ENCODE measurements at places on chromosomes 4 and X.
A peak's percentile ranks its signal among the peaks of the same experiment; 100 is the strongest.

DNA sequence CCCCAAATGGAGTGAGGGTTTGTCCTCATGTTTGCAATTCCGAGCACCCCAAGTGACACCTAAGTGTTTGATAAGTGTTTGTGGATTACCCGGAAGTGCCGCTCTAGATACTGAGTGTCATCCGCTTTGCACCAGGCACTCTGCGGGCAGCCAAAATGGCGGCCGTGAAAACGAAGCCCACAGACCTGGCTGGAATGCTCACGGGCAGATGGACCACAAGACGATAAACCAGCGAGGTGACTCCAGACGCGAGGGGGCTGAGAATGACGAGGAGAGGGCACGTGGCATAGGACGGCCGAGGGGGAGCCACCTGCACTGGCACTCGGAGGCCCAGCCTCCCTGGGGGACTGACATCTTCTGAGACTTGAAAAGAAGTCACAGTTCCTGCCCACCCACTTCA lies 51.0 kb downstream of the PPP2R2C start:
- DNase-seq: no peak

DNA sequence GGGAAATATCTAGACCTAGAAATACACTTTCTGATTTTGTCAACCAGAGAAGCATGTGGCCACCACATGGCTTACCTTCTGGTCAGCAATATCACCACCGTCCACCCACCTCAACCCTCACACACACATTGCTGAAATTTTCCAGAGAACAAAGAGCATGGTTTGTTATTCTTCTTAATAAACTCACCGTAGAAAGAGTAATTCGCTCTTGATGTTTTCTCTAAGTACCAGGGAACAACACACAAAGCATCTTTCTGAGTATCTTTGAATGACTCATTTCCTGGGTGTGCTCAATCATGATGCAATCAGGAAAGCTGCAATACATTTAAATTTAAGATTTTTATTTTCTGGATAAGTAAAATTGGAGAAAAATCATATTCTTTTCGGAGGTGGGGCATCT lies 24.7 kb upstream of the LRAT start:
- DNase-seq: no peak

- no peak for DNase-seq
Observed at GRCh38 chr4:52936729-52937128, 74.6 kb downstream of the RASL11B start.

GRCh38 chr4:112521123-112522023 lies 5.4 kb upstream of the NEUROG2 start:
- no peak for DNase-seq

GRCh38 chr4:10129196-10130177 lies 12.9 kb upstream of the WDR1 start:
- DNase-seq: no peak

- no peak for DNase-seq
Observed at GRCh38 chr4:141705747-141706377, 69.5 kb downstream of the IL15 start.

DNA sequence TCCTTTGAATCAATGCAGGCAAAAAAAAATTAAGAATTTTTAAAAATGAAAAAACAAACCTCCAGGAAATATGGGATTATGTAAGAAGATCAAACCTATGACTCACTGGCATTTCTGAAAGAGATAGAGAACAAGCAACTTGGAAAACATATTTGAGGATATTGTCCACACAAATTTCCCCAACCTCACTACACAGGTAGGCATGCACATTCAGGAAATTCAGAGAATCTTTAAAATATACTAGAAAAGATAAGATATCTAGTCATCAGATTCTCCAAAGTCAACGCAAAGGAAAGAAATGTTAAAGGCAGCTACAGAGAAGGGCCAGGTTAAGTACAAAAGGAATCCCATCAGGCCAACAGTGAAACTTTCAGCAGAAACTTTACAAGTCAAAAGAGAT lies 85.6 kb downstream of the ANTXR2 start:
- DNase-seq: no peak

DNA sequence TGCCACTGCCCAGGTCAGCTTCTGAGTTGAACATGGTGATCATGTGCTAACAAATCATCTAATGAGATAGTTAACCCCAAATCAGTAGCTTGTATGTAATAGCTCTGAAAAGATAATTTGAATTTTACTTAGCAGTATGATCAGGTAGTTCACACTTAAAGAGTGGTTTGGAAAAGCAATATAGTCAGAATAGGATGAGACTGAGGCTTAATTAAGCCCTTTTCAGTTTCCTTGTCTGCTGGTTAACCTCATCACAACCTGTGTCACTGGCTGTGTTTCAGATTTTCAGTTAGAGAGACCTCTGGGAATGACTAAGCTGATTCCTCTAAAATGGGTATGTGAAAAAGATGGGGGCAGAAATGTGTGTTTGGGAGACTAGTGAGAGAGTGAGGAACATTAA lies 38.1 kb downstream of the GPR174 start:
- peak; percentile 13 for DNase-seq

DNA sequence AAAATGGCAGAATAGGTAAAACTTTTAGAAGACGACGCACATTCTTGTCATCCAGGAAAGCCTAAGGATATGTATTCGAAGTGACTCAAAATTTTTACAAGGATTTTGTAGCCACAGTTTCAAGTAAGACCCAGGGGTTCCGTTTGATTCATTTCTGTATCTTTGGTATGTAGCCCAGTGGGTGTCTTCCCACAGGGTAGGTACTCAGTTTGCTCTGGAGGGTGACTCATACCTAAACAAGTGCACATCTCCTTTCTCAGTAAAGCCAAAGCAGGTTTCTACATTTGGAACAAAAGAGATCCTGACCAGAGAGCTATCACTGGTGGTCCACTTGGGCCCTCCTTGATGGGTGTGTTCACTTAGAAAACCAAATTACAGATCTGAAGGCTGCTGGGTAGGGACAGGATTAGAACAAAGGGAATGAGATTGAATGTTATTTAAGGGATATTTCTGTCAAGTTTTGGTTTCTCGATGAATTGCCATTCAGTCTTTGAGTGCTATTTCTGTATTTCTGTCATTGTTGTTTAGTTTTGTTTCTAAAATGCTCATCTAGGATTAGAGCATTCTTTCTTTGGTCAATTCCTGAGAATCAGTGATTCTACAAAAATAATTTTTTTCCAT lies 56.1 kb downstream of the PLS3 start:
- DNase-seq: no peak

DNA sequence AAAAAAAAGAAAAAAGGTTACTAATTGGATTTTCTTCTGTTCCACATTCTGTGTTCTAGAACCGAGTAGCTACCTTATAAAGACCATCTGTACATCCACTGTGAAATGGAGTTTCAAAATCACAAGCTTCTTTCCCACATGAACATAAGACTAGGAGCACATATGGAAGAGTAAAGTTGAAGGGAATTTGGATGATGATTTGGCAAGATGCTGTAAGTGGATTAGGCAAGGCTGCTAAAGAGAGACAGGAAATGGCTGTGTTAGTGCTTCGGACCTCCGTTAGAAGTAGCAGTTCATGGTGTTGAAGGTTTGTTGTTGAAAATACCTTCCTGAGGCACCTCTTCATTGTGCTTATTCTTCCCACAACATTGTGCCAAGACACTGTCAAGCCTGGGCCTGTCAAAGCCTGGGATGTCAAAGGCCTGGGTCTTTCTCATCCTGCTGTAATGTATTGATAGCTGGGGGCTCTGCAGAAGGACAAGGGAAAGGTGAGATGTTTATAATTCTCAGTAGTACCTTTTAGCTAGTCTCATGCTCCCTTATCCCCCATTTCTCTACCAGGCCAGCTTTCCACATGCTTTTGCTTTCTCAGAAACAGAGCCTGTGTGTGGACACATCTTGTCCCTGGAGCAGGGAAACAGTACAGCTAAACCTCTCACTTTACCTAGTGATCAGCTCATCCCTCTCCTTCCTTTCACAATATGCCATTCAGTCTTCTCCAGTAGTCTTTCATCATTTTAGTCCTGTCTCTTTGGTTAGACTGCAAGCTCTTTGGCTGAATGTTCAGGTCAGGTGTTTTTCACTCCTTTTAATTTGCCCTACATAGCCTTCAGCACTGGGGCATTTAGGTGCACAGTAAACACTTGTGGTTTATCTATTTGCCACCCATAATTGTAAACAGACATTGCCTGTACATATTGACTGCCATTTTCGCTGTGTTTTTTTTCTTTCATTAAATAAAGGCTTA lies 37.9 kb upstream of the CYP2U1 start:
- DNase-seq: no peak

DNA sequence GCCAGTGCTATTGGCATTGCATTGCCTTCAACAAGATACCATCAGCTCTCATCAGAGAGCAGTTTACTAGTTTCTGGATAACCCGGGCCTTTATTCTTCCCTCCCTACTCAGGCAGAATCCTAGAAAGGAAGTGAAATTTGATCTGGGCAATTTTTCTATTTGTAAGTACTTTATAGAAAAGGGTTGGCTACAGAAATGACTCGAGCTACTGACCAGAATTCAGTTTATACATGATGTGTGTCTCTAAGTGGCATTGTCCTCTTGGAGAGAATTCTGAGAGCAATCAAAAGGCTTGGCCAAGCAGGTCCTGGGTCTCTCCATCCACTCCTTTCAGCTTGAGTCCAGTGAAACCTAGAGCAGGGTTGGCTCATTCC lies 192.7 kb upstream of the LEF1 start:
- DNase-seq: no peak

- DNase-seq: no peak
Observed at GRCh38 chr4:109979920-109980717, 67.4 kb downstream of the EGF start.

DNA sequence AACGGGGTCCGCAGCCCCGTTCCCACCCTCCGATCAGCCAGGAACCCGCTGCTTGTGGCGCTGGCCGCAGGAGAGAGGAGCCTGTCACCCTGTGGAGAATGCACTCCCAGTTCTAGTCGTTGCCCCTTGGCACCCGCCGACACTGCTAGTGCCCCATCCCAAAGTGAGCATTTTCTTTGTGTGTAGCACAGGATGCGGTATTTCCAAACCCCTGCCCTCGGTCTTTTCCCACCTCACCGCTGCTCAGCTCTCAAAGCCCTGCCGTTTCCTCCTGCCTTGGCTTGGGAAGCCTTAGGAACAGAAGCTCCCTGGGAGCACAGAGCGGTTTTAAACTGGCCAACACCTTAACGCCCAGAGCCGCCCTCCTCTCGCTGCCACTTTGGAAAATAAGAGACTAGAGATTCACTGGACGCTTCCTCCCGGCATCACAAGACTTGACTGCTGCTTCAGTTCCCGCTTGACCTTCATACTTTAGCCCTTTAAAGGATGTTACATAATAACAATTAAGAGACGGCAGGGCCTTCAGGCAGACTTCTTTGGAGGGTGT lies 772 bp downstream of the CYP4V2 start:
- DNase-seq: no peak

- no peak for DNase-seq
Observed at GRCh38 chr4:150577796-150578195, 4.2 kb upstream of the MAB21L2 start.
